ENCODE measurements at places on chromosomes 1 and 21.

DNA sequence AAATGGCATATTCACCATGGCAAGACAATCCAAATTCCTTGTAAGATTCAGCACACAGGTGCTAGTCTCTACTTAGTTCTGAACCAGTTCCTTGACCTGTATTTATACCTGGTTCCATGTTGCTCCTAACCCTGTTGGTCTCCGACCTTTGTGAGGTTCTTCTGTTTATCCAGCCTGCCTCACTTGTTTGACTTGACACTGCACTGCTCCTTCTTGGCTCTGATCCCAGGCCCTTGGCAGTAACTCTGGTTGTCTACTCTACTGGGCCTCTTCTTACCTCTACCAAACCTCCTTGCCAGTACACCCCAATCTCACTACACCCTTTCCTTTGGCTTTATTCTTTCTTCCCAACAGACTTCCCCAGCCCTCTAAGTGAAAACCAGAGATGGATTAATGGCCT, 419.4 kb upstream of the USP24 start:
- DNase-seq, result no peak

DNA sequence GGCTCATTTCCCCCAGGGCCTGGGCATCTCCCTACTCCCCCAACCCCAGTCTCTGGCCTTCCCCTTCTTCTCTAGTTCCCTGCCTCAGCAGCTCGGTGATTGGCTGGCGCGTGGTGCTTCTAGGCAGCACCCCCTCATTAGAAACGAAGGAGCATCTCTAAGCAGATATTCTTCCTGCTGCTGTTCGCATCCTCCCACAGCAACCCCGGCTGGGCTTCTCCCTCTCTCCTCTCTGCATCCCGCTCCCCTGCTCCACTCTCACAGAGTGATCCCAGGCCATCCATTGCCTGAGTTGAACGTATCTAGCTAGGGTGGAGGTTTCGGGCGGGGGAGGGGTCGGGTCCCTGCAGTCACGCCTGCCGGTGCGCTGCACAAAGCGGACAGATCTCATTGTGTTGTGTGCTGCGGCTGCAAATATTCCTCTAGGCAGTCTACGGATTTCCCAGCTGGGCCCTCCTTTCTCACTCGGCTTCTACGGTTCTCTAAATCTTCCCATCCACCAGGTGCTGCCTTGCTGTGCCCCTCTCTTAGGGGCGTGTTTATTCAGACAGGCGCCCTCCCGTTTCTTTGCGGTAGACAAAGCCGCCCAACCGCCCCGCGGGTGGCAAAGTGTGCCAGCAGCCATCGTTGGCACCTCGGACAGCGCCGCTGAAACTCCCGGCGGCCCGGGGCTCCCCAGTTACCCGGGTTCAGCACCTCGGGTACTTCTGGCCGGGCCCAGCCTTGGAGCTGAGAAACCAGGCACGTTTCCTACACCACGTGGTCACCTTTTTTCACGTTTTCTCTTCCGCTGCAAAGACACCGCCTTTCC, 2.2 kb downstream of the CACNA1E start:
- DNase-seq, result no peak

- DNase-seq, result no peak
Measured at GRCh38 chr1:7117399-7118281, 332.4 kb downstream of the CAMTA1 start.

- no peak for DNase-seq
Measured at GRCh38 chr1:46612937-46613660, 3.5 kb downstream of the MOB3C start.

GRCh38 chr1:93437976-93438605, 9.8 kb upstream of the FNBP1L start:
- DNase-seq, result no peak

GRCh38 chr1:33424205-33424604, 6.7 kb downstream of the PHC2 start:
- DNase-seq, result no peak

- DNase-seq, result no peak
Measured at GRCh38 chr1:184113251-184113650, 61.7 kb downstream of the TSEN15 start.

DNA sequence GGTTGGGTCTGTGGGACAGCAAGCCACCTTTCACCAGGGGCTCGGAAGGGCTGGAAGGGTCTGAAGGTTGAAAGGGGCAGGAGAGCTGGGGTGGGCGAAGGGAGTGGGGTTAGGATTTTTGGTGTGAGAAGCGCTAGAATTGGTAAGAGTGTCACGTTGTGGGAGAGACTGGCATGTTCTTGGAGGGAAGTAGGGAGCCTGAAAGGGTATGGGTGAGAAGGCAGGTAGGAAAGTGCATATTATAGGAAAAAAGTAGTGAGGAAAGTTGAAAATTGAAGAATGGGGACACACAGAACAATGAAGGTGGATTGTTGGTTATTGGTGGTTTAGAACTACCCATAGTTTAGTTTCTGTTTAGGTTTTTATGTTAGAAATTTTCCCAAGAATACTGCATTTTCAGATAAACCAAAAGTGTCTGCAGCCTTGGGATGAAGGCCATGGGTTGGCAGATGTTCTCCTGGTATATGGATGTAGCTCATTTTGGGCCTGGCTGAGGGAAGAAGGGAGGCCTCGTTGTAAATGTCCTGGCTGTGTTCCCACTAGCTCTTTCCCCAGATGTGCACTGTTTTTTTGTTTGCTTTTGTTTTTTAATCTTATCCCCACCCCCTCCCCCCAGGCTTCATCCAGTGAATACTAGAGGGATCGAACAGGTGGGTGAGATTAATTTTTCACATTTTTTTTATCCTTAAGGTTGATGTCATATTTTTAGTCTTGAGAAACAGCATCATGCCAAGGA, 1.2 kb downstream of the LRRC42 start:
- no peak for DNase-seq

DNA sequence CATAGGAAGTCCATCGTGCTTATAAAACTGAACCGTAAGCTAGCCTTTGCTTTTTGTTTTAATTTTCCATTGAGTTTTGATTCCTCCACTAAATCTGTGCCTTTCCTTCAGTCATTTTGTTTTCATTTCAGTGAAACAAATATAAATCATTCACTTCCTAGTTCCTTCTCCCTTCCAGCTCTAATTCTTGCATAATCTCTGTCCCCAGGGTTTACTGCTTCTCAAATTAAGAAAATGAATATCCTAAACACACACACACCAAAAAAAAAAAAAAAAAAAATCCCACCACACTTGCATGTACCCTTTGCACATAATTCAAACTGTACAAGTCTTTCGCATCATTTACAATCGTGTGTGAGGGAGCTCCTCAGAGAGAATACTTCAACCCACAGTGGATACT, 6.8 kb downstream of the KCNH1 start:
- no peak for DNase-seq

DNA sequence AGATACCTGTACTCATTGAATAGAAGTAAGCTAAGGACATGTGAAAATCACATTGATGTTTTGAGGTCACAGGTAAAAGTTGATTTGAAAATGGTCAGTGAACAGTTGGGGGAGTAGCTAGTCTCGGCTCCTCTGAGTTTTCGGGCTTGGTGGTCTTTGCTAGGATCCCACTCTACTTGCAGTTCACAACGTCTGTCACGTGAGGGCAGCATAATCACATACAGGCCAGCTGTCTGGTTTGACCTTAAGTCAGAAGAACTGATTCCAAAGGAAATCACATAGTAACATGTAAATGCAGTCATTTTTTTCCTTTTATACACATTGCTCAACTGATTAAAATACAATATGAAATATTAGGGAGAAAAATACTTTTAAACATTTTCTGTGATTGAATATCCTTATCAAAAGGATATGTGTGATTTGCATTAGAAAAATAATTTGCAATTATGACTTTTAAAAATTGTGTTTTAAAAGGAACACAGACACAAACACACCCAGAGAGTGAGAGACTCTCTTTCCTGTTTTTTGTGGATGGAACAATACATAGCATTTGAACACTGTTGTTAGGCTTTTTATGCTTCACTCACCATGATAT, 21.8 kb upstream of the PDC start:
- DNase-seq, result peak; percentile 94

- DNase-seq, result peak; percentile 24
Measured at GRCh38 chr1:100538913-100539835, 1.2 kb downstream of the GPR88 start.

DNA sequence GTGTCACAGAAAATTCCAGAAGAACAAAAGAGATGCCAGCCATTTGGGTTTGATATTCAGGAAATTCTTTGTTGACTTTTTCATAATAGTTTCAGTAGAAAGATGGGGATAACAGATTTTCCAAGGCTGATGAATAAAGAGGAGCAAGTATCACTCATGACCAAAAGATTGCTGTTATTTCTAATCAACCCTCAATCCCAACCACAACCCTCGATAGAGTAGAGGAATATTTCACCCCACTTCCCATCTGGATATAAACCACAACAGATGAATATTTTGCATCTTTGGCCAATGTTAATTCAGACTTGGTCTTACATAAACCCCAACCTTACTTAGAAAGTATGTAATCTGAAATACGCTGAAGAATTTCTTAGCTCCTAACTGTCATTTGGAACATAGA, 232.4 kb downstream of the SEC16B start:
- no peak for DNase-seq

DNA sequence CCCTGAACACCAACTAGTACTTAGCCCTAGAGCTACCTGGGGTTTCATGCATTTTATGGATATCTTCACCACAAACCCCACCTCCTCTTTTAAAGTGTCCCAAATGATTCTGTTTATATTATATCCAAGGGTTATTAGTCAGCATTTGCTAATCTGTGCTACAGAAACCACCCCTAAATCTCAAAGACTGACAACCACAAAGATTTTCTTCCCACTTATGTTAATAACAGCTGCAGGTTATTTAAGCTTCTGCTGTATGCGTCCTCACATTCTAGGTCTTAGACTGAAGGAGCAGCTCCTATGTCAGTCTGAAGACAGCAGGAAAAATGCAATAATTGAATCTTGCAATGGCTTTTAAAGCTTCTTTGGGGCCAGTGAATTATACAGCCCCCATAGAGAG, 11.2 kb upstream of the PHC2 start:
- DNase-seq, result no peak

GRCh38 chr21:29235714-29236197, 63.0 kb upstream of the BACH1 start:
- no peak for DNase-seq

DNA sequence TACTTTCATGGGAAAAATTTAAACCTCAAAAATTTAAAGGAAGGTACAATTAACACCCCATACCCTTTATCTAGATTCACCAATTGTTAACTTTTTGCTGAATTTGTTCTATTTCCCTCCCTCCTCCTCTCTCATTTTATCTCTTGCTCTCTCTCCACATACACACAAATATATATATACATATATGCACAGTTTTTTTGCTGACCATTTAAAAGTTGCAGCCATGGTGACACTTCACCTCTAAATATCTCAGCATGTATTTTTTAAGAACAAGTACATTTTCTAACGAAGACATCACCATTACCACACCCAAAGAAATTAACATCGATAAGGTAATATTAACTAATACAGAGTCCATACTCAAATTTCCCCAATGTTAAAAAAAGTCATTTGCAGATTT, 33.9 kb downstream of the LRIG2 start:
- no peak for DNase-seq

DNA sequence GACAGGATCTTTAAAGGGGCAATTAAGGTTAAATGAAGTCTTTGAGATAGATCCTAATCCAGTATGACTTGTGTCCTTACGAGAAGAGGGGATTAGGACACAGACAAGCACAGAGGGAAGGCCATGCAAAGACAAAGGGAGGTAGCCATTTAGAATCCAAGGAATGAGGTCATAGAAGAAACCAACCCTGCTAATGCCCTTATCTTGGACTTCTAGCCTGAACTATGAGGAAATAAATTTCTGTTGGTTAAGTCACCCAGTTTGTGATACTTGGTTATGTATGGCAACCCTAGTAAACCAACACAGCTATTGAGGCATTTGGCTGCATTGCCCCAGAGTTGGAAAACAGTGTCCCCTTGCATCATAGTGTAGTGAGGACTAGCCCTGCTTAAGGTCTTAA, 121.3 kb downstream of the MAST2 start:
- no peak for DNase-seq

DNA sequence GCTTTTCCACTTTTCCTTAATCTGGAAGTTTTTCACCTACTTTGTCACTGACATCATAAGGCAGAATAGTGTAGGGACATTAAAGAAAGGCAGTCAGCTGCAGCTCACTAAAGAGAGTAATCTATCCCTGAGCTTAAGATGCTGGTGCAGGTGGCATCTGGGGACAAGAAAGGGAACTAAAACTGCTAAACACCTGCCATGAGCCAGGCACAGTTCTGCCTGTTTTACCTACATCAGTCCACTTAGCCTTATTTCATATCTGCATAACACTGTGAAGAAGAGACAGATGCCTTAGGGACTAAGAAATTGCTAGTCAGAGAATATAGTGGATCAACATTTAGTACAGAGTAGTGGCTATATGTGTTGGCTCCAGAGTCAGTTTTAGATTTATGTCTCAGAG, 88.1 kb downstream of the GPATCH2 start:
- DNase-seq, result no peak

DNA sequence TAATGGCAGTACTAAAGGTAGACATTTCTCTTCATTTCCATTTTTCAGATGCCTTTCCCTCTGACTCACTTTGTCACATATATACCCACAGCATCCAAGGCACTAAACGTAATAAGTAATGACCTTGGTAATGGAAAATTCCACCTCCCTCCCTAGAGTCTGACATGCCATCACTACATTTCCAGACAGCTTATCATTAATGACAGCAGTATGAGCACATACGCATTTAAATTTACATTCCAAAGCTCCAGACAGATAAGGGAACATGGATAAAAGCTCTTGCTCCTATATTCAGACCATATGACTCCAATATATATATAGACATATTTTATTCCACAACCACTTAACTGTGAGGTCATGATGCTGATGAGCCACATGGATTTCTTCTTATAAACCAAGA, 191.7 kb upstream of the GORAB start:
- no peak for DNase-seq

- no peak for DNase-seq
Measured at GRCh38 chr21:46636181-46636512, 673 bp downstream of the PRMT2 start.

GRCh38 chr1:115475252-115475651, 137.2 kb upstream of the NGF start:
- DNase-seq, result no peak

DNA sequence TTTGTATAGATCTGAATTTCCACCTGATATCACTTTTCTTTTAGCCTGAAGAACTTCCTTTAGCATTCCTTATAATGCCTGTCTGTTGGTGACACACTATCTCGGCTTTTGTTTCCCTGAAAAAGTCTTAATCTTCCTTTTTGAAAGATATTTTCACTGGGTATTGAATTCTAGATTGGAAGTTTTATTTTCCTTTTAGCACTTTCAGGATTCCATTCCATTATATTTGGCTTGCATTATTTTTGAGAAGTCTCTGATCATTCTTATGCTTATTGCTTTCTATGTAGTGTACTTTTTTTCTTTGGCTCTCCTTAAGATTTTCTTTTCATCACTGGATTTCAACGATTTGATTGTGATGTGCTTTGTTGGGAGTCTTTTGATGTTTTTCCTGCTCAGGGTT, 510.7 kb downstream of the RWDD3 start:
- DNase-seq, result no peak

DNA sequence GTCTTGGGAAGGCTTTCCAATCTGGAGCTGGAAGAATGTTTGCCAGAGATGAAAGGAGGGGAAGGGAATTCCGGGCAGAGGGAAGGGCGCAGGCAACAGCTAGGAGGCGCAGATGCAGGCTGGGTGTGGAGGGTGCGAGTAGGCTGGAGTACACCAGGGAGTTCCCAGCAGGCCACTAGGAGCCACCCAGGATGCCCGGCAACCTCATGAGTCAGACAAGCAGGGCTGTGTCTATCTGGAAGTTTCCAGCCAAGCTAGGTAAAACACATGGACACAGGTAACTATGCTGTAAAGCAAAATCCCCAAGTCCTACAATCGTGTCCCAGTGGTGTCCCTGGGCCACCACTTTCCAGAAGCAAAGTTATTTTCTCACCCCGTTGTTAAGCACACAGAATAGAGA, 990 bp upstream of the NBL1 start:
- DNase-seq, result no peak
